ENCODE measurements at places on chromosomes 1 and 21. TPM values are rescaled to one million over a fixed set of nuclear protein-coding genes. Genes with fewer than 3 reads are reported as not detected.

The HHAT gene
- 9.0 TPM for total RNA-seq

DNA sequence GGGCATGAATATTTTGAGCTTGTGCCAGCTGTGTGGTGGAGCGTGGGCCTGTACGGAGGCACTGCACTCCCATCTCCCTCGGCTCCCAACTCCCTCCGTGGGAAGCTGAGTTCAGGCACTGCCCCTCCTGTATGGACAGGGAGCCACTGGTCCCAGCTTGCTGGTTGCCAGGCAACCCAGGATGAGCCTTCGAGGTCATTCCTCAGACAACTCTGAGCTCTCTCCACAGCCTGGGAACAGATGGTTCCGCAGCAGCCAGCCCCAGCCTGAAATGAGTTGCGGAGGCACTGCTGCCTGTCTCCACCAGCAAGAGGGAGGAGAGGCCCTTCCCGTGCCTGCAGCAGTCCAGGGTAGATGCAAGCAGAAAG lies 58.4 kb upstream of the TENT5B start:
- DNase-seq, result no peak
- H3K4me1 ChIP-seq, result peaks cover 10% of the 10 kb centered on the region
- H3K36me3 ChIP-seq, result no peaks in the 10 kb centered on the region

GRCh38 chr1:159302095-159302494 lies at the start of gene FCER1A:
Gene FCER1A, plus strand, starts transcription at chr1:159302336. Its CDS starts 29 bp downstream, at chr1:159302365.
- no peak within 1 kb of the TSS for H3K4me3 ChIP-seq
- H3K27ac ChIP-seq, result no peak within 1 kb of the TSS
- no peaks in the 10 kb centered on the region for H3K27me3 ChIP-seq
- no peaks in the 10 kb centered on the region for H3K36me3 ChIP-seq
- no peak for DNase-seq
- no peaks in the 10 kb centered on the region for H3K4me1 ChIP-seq

DNA sequence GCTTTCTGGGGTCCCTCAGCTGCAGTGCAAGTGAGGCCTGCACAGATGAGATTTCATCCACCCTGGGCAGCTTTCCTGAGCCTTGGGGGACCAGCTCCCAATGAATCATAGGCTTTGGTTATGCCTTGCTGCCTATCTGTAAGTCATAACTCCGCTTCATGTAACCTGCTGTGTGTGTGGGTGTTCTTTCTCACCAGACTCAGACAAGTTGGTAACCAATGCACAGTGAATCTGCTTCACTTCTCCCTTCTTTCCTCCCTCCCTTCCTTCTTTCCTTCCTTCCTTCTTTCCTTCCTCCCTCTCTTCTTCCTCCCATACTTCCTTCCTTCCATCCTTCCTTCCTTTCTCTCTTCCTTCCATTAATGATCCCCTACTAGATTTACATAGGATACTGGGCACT lies 34.4 kb upstream of the PSMB2 start:
- peaks cover 47% of the 10 kb centered on the region for H3K27me3 ChIP-seq
- H3K4me1 ChIP-seq, result no peaks in the 10 kb centered on the region
- DNase-seq, result no peak
- H3K27ac ChIP-seq, result no peak overlapping the region

- H3K27me3 ChIP-seq, result peaks cover 88% of the 10 kb centered on the region
- peak within 1 kb of the TSS; percentile 32 for H3K27ac ChIP-seq
- peaks cover 9% of the 10 kb centered on the region for H3K4me1 ChIP-seq
- H3K36me3 ChIP-seq, result no peaks in the 10 kb centered on the region
- peak within 1 kb of the TSS; percentile 88 for H3K4me3 ChIP-seq
Observed at GRCh38 chr1:34164771-34165391, at the start of gene CSMD2. Gene CSMD2, minus strand, starts transcription at chr1:34165230. Its CDS starts 133 bp downstream, at chr1:34165097.

GRCh38 chr1:82227306-82228095 lies 426.8 kb downstream of the ADGRL2 start:
- H3K4me1 ChIP-seq, result peaks cover 13% of the 10 kb centered on the region
- no peak for DNase-seq
- no peaks in the 10 kb centered on the region for H3K36me3 ChIP-seq

DNA sequence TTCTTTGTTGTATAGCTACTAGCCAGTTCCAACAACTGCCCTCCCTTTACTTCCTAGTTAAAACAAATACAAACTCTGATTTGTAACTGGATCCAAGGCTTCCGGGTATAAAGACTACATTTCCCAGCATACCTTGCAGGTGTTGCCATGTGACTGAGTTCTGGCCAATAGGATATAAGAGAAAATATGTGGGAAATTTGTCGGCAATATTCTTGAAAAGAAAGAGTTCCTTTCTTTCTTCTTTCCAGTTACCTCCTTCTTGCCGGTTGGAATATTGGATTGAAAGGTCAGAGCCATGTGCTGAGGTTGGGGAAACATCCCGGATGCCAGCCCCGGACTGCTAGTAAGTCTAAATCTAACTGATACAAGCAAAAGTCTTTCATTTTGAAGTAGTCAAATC lies 23.0 kb upstream of the ZBTB40 start:
- no peaks in the 10 kb centered on the region for H3K27me3 ChIP-seq
- DNase-seq, result no peak
- H3K27ac ChIP-seq, result peak overlapping the region; percentile 82

DNA sequence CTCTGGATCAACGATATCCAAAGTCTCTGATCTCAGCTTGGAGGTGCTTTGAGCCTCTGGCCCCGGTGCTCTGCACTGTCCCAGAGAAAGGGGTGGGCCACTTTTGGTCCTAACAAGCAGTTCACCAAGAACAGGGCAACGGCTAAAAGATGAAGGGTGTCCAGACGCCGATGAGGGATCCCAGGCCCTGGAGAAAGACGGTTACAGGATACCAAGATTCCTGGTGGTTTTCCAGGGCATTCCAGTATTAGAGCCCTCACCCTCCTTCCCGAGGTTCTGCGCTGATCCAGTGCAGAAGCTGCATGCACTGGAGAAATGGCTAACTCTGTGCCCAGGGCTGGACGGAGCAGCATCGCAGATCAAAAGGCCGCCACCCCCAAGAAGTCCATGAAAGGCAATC lies 149.9 kb upstream of the IRF2BP2 start:
- no peak overlapping the region for H3K27ac ChIP-seq
- H3K36me3 ChIP-seq, result no peaks in the 10 kb centered on the region
- DNase-seq, result no peak
- no peak overlapping the region for H3K4me3 ChIP-seq

DNA sequence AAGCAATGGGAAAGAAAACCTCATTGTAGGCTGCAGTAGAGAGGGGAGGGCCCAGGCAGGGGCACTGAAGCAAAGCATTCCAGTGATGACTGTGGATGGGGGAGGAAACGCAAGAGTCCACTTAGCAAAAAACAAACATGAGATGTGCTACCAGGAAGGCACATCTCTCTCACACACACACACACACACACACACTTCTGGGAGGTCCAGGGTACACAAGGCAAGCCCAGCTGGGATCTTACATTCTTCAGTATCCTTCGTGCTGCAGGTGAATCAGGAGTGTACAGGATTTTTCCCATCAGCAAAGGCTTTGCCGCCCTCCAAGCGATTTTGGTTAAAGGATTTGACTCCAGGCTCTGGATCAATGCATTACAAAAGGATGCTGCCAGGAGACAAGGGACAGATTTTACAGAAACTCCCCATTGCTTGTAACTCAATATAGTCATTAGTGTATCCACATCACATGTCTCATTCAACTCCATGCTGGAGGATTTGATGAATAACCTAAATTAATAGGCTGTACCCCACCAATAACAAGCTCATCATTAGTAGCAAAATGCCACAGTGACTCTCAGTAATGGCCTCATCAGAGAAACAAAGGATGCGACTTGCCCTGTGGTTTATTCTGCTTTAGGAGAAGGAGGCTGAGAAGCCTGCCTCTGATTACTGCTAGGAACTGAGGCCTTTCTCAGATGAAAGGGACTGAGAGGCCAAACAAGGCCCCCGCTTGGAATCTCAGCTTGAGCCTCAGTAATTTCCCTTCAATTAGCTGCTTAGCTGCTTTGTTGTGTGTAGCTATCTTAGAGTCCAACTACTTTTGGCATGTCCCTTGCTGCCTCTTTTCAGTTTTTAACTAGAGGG lies 41.6 kb downstream of the ABCA4 start:
- DNase-seq, result no peak
- H3K4me1 ChIP-seq, result peaks cover 33% of the 10 kb centered on the region
- H3K27ac ChIP-seq, result peak overlapping the region; percentile 51
- H3K27me3 ChIP-seq, result no peaks in the 10 kb centered on the region

DNA sequence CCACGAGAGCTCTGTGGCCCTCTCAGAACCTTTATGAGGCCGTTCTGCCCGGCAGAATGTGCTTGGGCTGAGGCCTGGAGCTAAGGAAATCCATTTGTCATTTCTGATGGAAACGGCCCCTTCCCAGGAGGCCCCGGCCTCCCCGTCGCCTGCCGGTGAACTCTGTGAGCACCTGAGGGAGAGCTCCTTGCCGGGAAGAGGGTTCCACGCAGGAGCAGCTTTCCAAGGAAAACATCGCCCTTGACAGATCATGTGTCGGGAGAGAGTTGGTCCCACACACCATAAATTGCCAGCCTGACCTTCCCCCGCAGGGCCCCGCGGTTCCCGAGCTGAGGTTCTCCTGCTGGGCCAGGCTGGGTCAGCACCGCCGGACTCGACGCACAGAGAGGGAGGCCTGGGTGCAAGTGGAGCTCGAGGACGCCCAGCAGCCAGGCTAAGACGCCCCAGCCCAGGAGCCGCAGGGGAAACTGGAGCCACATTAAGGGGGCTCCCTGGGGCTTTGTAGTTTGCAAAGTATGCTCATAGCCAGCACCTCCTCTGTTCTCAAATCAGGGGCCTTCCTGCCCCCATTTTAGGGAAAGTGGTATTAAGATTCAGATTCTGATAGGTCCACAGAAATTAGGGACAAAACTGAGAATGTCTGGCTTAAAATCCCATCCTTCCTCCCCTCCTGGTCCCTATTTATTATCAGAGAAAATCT lies 239.5 kb downstream of the FOXD2 start:
- H3K27ac ChIP-seq, result no peak overlapping the region
- H3K4me1 ChIP-seq, result peaks cover 34% of the 10 kb centered on the region
- H3K27me3 ChIP-seq, result peaks cover 46% of the 10 kb centered on the region
- peak; percentile 58 for DNase-seq

DNA sequence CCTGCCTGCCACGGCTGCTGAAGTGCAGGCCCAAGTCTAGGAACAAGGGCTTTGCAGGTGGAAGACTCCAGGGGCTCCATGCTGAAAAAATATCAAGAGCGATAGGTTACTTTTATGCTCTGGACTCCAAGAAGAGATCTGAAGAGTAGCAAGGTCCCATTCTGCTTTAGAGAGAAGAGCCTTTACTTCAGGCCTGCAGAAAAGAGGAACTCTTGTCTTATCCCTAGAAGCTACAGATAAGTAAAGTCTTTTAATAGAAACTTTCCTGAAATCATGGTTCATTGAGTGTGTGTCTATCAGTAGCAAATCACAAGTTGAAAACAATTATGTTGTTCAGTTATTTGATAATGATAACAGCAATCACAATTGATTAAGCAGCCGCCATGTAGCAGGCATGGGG lies 113.3 kb downstream of the TNR start:
- H3K36me3 ChIP-seq, result no peaks in the 10 kb centered on the region
- H3K4me3 ChIP-seq, result no peak overlapping the region
- H3K4me1 ChIP-seq, result no peaks in the 10 kb centered on the region
- H3K27ac ChIP-seq, result no peak overlapping the region
- peaks cover 9% of the 10 kb centered on the region for H3K27me3 ChIP-seq
- no peak for DNase-seq

DNA sequence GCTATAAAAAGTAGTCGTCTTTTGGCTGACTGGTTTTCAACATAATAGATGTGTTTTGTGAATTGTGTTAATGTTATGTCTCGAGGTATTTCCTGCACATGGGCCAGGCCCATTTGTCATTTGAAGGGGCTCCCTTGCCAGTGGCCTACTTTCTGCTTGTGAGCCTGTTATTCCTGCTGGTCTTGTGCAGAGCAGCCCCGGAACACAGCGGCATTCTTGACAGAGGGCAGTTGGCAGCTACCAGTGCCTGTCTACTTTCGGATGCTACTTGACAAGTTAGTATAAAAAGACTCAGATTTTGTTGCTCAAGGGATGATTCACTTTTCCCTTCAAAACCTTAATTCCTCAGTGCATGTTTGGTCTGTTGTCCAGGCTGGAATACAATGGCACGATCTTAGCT lies 28.5 kb downstream of the PGM1 start:
- H3K4me3 ChIP-seq, result no peak overlapping the region
- H3K27ac ChIP-seq, result no peak overlapping the region
- H3K27me3 ChIP-seq, result peaks cover 46% of the 10 kb centered on the region

The GABRD gene
- 2.0 TPM for total RNA-seq

DNA sequence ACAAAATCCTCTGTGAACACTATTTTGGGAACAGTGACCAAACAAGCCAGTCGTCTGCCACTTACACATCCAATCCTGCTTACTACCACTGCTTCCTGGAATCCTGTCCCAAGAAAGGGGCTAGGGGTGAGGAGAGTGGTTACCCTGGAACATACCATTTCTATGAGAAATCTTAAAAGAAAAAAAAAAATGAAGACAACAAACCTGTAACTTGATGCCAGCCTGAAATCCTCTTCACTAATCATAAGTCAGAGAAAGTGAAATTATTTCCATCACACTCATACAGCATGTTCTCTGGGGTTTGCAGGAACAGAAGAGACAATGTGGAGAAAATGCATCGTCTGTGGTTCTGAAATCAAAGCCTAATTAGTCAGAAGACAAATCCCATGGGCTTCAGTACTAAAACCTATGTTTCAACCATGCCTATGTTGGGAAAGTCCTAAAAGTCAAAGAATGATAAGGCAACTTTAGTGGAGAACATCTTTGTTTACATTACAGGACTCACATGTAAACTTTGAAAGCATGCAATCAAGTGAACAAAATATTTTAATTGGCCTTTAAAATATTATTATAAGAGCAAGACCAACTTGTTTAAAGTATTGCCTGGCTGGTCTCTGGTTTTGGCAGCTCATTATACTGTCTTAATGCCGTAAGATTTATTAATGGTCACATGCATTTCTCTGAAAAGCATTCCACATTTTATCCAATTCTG lies 220.7 kb downstream of the LTN1 start:
- H3K36me3 ChIP-seq, result no peaks in the 10 kb centered on the region
- no peak overlapping the region for H3K27ac ChIP-seq
- H3K27me3 ChIP-seq, result peaks cover 6% of the 10 kb centered on the region
- DNase-seq, result no peak
- no peak overlapping the region for H3K4me3 ChIP-seq
- peaks cover 7% of the 10 kb centered on the region for H3K4me1 ChIP-seq

DNA sequence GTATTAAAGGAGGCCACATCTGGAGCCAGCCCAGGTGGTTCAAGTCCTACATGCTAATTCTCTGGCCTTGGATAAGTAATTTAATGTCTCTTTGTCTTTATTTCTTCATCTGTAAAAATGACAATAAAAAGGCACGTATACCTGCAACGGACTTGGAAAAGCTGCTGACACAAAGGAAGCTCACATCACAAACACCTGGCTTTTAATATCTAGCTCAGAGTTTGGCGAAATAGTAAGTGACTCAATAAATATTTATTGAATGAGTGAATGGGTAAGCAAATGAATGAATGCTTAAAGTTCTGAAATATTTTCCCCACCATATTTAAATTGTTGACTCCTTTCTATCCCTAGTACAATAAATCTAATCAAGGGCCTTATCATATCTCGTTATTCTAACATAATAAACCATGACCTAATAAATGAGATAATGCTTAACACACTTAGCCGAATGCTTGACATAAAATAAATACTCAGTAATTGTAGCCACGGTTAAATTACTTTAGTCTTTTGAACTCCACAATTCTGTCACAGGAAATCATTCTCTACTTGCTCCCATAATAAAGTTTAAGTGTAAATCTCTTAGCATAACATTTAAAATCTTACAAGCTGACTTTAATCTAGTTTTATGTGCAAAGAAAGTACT lies 74.7 kb upstream of the PALMD start:
- no peak overlapping the region for H3K4me3 ChIP-seq
- no peaks in the 10 kb centered on the region for H3K27me3 ChIP-seq
- DNase-seq, result no peak
- no peak overlapping the region for H3K27ac ChIP-seq
- no peaks in the 10 kb centered on the region for H3K36me3 ChIP-seq

The SNX7 gene
- 15.3 TPM for total RNA-seq
